Omental fat pad (tissue), 4 donors: ENCODE measurements at places on chromosomes 5 and 9. TPM values are rescaled to one million over a fixed set of nuclear protein-coding genes. Genes with fewer than 3 reads are reported as not detected.

- no peak for DNase-seq
Measured at GRCh38 chr5:16913187-16914107, 22.6 kb downstream of the MYO10 start.

The STC2 gene
- 15.8 TPM for total RNA-seq

DNA sequence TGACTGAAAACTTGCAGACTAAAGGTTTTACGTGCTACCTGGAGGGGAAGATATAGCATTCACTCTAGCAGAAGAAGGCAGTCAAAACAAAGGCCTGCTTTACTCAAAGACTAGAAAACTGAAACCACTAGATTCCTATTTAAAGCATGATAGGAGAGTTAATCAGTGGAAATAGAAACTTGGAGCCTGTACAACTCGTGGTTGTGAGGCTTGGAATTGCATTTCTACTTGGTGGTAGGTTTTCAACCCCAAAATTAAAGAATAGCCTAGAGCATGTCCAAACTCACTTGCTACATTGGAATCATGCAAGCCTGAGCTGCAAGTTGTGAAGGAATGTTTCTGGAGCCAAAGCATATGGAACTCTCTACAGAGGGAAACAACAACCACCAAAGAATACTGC lies 1526.4 kb upstream of the NUDT12 start:
- no peak for DNase-seq

GRCh38 chr5:151549713-151550112 lies 41.4 kb downstream of the FAT2 start:
- DNase-seq: no peak

The IL3 gene
- total RNA-seq: not detected

DNA sequence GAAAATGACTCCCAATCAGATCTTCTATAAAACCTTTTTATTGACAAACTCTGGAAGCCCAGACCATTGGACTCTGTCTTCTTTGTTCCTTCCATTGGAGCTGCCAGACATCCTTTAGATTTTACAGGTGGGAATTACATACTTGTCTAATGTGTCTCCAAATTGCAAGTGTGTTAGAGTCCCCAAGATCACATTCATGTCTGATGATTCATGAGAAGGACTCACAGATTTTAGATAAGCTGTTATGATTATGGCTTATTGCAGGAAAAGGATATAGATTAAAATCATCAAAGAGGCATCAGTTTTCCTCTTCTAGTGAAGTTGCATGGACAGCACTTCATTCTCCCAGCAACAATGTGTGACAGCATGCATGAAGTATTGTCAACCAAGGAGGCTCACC lies 70.4 kb downstream of the MUSK start:
- DNase-seq: no peak

- peak; percentile 42 for DNase-seq
Measured at GRCh38 chr9:71683598-71684235, 84.6 kb downstream of the CEMIP2 start.

DNA sequence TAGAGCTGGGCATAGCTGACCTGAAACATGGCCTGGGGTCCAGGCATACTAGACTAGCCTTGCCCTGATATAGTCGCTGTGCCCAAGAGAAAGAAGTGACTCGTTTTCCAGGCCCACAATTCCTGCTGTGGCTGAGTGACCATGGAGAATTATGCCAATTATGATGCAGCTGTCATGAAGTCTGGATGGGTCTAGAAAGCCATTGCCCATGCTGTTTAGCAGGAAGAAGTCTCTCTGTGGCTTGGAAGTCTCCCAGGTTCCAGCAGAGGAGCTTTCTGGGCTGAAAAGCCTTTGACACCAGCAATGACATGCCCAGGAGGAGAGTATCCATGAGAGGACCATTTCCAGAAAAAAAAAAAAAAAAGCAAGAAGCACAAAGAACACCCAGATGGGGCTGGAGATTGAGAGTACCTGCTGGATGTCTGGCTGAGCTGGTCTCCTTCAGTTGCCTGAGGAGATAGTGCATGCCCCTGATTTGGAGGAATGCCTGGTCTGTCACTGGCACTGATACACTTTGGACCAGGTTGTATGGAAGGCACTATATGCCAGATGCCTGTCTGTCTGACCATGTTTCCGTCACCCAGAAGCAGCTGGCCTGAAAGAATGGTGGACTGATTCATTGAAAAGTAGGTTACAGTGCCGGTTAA lies 128.0 kb upstream of the EPB41L4A start:
- no peak for DNase-seq

The MSX2 gene
- not detected for total RNA-seq

- DNase-seq: no peak
Measured at GRCh38 chr9:35828716-35829083, at the start of gene FAM221B. Gene FAM221B, minus strand, starts transcription at chr9:35828732. Its CDS starts 2,571 bp downstream, at chr9:35826161.

DNA sequence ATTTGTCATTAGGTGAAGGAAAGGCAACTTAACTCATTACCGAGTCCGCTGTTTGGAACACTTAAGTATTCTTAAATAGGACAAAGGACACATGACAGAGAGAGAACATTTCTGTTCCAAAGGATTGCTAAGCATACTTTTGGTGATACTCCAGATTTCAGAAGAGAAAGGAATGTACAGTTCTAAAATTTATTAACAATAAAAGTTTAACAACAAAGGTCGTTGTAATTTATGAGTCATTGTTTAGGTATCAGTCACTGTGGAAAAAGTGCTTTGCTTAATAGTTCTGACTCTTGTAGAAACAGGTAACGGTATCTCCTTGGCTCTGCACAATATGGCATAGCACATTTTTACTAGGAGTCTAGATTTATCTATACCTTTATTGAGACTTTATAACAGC lies 36.3 kb upstream of the PAM start:
- no peak for DNase-seq

GRCh38 chr5:115440782-115441451 lies 103.7 kb downstream of the FEM1C start:
- no peak for DNase-seq
